ENCODE measurements at places on chromosomes 6 and 20.
A peak's percentile ranks its signal among the peaks of the same experiment; 100 is the strongest.

GRCh38 chr20:57943291-57943690 lies 233.5 kb upstream of the PMEPA1 start:
- DNase-seq = no peak

- DNase-seq = no peak
Measured at GRCh38 chr6:77446249-77446648, 17.0 kb downstream of the HTR1B start.

- no peak for DNase-seq
Measured at GRCh38 chr6:107259951-107260350, 144.6 kb upstream of the BEND3 start.

GRCh38 chr6:133503336-133503729 lies 262.2 kb downstream of the EYA4 start:
- DNase-seq = no peak

DNA sequence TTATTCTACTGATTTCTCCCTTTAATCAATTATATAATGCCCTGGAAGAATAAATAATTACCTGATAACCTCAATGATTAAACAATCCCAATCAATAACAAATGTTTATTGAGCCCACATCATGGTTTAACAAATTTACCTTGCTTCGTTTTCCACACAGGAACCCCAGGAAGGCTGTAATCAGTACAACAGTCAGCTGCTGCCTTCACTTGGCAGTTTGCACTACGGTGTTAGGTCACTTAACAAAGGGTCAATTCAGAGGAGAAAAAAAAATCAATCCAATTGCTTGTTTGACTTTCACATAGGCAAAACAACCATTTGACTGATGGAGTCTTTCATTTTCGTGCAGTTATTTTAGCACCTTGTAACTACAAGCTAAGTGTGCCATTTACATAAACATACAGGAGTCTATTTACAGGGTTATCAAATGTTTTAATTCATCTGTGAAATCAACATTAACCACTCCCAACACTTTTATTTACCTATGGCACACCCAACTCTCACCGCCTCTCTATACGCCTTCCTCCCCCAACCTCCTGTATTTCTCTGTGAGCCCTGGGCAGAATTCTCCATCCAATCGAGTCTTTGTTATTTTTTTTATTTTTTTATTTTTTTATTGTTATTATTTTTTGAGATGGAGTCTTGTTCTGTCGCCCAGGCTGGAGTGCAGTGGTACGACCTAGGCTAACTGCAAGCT lies 140.4 kb upstream of the TAB2 start:
- DNase-seq = no peak

DNA sequence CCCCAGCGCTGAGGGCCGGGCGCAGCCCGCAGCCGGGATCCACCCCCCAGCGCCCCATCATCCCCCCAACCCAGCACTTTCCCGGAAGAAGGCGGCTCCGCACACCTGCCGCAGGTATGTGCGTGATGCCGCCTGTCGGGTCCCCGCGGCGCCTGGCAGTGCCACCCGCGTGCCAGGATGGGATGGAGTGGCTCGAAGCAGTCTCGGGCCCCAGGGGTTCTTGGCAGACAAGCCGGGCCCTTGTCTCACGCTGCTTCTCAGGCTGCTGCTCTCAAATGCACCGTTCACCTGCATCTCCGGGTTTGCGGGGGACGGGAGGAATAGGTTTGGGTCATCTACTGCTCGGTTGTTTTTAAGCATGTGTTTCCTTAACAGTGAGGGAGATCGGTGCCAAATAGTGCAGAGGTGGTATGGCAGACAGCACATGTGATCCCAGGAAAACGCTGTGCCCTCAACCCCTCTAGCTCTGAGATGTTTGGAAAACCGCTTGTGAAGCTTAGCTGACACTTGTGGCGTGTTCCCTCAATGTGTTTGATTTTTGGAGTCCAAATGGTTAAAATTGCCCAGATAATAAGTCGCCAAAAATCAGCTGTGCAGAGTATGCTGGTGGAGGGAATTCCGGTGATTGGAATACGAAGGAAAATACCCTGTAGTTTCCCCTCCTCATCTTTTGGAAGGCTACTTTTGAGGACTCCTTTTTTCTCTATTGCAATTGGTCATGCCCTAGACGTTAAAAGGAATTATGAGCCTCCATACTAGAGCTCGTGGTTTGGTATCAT lies 926 bp downstream of the MYLIP start:
- peak; percentile 30 for DNase-seq

- DNase-seq = no peak
Measured at GRCh38 chr20:37305839-37306238, 16.4 kb downstream of the MANBAL start.

DNA sequence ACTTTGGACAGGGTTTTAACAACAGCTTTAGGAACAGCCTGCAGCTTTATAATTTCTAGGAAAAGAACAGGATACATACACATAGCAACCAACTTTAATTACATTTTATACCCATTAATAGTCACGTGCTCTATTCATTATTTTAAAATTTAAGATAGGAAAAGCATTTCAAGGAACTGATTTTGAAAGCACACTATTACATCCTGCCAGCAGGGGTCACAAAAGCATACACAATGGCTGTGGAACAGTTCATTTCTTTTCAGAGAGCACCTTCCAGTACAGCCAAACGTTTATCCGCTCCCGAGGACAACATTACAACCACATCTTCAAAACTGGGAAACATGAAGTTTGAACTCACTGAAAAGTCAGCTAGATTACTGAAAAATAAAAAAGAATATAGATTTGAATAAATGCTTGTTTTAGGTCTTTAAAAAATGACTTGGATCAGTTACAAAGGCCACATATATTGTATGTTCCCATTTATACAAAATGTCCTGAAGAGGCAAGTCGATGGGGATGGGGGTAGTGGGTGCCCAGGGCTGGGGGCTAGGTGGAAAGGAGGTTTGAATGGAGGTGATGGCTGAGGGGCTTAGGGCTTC lies 104.6 kb upstream of the EXOC2 start:
- peak; percentile 45 for DNase-seq

Measured in ACHN (cell line).